ENCODE measurements at places on chromosomes 16 and 17. TPM values are rescaled to one million over a fixed set of nuclear protein-coding genes. Genes with fewer than 3 reads are reported as not detected.

DNA sequence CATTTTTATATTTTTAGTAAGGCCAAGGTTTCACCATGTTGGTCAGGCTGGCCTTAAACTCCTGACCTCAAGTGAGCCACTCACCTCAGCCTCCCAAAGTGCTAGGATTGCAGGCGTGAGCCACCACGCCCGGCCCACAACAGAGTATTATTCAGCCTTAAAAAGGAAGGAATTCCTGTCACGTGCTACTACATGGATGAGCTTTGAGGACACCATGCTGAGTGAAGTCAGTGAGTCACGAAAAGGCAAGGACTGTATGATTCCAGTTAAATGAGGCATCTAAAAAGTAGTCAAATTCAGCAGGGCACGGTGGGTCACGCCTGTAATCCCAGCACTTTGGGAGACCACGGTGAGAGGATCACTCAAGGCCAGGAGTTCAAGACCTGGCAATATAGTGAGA is 9.7 kb downstream of the CSF3 start:
- DNase-seq = no peak

Gene HID1
- total RNA-seq = 12.3 TPM

Gene CRYBA1
- total RNA-seq = not detected

Gene CD7
- 0.72 TPM for total RNA-seq
